ENCODE measurements at places on chromosomes 4 and X.

DNA sequence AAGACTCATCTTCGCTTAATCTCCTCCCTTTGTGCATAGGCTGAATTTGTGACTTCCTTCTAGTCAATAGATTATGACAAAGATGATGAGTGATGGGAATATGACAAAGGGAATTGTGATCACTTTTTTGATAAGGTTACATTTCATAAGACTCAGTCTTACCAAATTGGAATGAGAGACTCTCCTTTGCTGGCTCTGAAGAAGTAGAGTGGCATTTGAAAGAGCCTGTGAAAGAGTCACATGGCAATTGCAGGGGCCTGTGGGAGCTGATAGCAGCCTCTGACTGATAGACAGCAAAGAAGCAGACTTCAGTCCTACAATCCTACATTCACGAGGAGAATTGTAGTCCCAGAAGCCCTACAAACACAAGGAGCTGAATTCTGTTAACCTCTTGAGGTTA lies 44.9 kb upstream of the ADAMTS3 start:
- no peak for DNase-seq

- DNase-seq = no peak
Measured at GRCh38 chr4:94574616-94575015, 122.9 kb downstream of the PDLIM5 start.

- no peak for DNase-seq
Measured at GRCh38 chrX:71181558-71181909, 36.9 kb downstream of the NLGN3 start.

- DNase-seq = no peak
Measured at GRCh38 chrX:8125566-8125965, 45.5 kb downstream of the VCX2 start.

GRCh38 chr4:159545556-159545955 lies 442.7 kb downstream of the RAPGEF2 start:
- DNase-seq = no peak

DNA sequence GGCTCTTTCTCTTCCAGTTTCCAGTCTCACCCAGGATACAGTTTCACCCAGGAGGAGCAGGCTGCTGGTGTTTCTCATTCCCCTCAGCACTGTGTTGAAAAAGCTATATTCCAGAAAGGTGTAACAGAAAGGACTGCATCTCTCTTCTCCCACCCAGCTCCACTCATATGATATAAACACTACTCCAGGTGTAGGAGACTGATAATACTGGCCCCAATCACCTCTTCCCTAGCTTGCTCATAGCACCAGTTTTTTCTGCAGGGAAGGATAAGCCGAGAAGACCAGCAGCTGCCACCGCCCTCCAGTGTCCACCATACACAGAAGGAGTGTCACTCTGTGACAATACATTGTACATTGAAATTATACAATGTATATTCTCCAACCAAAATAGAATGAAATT lies 105.5 kb upstream of the STK26 start:
- no peak for DNase-seq

DNA sequence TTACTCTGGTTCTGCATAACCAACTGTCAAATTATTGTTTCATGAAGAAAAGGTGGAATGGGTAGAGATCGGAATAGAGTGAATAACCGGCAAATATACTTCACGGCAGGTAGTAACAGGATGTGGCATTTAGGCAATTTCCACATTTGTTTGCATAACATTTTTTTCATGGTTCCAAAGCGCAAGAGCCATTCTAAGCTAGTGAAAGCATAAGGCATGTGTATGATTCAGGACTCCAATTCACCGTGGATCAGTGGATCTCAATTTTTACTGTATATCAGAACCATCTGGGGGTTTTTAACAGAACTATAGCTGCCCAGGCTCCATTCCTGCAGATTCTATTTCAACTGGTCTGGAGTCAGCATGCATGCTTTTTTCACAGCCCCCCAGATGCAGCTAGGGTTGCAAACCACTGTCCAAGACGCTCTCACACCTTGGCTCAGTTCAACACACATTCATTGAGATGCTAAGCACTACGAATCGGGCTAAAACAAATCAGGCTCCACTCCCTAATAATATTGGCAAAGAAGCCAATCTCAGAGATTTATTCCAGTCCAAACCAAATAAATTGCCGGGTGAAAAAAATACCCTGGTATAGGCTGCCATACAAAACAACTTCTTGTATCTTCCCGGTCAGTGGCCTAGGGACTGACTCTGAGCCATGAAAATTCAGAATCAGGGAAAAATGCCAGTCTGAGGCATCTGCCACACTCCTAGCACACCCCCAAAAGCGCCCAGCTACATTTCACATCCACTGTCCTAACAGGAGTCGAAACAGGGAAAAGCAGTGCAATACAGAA lies 30.0 kb downstream of the AFAP1 start:
- DNase-seq = no peak

- DNase-seq = no peak
Measured at GRCh38 chr4:186805020-186805820, 81.6 kb upstream of the FAT1 start.

DNA sequence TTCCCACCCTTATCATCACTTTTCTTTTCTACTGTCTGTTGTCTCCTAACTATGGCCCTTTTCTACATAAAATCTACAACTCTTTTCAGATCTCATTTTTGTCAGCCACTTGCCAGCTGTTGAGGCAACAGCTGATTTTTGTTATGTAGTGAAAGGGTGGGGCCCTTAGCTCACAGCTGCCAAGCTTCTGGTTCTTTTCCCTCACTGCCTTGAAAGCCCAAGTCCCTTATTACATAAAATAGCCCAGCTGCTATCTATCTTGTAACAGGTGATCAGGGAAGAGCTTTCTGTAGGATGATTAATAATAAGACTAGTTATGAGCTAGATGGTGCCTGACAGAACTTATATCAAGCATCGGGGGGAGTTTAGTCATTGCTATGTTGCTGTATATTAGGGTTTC lies 45.9 kb downstream of the ADGRL3 start:
- DNase-seq = no peak

DNA sequence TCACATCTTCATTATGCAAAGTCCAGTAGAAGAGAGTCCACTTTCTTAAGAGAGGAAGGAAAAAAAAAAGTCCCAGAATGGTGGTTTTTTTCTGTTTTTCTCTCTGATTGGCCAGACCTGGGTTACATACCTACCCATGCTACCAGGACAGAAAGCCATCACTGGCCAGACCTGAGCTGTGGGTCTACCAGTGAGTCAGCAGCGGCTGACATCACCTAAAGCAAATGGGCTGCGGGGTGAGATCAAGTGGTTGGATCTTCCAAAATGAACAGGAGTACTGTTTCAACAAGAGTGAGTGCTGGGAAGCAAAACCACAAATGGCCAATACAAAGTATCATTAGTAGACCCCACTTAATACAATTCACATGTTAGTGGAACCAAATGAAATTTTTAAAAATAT lies 1.6 kb upstream of the NDST3 start:
- DNase-seq = no peak

DNA sequence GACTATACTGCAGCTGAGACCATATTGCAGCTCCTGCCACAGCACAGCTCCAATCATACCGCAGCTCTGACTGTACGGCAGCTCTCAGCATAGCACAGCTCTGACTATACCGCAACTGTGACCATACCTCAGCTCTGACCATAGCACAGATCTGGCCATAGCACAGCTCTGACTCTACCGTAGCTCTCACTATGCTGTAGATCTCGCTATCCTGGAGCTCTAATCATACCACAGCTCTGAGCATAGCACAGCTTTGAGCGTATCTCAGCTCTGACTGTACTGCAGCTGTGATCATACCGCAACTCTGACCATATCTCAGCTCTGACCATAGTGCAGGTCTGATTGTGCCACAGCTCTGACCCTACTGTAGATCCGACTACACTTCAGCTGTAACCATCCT lies 139.2 kb downstream of the ASMT start:
- DNase-seq = no peak

DNA sequence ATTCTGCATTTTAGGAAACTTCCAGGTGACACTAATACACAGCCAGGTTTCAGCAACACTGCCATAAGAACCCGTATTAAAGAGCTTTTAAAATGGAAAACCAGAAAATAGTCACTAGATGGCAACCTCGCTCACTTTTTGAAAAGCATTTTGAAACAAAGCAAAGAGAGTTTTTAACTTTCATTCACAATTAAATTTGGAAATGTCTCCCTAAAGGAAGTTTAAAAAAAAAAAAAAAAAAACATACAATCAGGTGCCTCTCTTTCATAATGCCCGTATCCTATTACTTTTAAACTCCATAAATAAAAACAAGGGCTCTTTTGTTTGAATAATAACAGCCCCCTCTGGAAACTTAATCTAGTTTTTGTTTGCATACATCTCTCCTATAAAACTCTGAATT lies 20.3 kb downstream of the MEPE start:
- DNase-seq = no peak

GRCh38 chrX:149567621-149568417 lies 18.1 kb upstream of the HSFX3 start:
- DNase-seq = no peak

- DNase-seq = no peak
Measured at GRCh38 chr4:24607334-24607733, 23.0 kb upstream of the DHX15 start.

GRCh38 chrX:21503593-21503992 lies 129.4 kb downstream of the CNKSR2 start:
- DNase-seq = no peak

DNA sequence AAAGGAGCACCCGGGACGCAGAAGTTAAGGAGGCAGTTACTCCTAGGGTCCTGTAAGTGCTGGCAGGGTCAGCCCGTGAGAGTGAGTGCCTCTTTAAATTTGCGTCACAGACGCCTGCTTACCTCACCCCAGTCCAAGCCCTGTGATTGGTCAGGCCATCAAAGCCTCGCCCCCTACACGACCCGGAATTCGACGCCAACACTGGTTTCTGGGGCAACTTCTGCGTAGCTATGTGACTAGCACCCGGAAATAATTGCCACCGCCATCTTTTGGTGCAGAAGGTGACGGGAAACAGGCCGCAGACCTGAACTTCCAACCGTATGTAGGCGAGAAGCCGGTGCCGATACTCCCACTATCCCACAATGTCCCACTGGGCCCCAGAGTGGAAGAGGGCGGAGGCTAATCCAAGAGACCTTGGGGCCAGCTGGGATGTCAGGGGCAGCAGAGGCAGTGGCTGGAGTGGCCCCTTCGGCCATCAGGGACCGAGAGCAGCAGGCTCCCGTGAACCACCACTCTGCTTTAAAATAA lies at the start of gene DDX53:
TSS of gene DDX53 (plus strand) at position 265 of the 528 bp plus-strand sequence. CDS start at position 363, 98 bp downstream.
- DNase-seq = no peak

- no peak for DNase-seq
Measured at GRCh38 chrX:121649417-121649816, 602.0 kb downstream of the GLUD2 start.

DNA sequence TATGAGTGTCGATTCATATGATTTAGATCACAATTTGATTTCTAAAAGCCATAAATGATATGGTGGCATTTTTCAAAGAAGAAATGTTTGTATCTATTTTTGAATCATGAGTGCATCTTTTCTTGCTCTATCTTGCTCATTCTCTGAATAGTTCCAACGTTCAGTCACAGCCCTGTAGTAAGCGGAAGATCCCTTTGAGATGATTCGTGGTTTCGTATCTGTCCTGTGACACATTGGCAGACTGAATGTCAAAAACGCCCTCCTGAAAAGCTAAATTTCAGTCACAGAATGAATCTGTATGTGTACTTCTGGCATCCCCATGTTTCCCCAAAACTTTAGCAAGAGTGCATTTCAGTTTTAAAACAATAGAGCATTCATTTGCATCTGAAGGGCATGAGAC lies 1066.9 kb upstream of the TENM3 start:
- DNase-seq = no peak

DNA sequence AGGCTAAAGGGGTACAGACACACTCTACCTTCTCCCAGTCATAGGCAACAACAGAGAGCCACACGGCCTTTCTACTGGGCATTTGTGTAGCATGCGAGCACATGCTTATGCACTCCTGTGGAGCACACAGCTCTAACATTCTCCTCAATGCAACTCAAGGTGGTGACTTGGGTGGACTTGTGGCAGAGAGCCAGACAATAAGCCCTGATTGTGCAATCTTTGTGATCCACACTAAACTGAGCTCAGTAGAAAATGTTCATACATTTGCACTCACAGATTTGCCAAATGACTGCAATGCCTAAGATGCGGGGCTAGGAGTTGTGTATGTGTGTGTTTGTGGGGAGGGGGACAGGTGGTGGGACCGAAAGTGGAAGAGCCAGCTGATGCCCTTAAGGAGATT lies 31.4 kb upstream of the SETD7 start:
- DNase-seq = no peak

GRCh38 chr4:152686452-152687013 lies 6.7 kb upstream of the TMEM154 start:
- no peak for DNase-seq

DNA sequence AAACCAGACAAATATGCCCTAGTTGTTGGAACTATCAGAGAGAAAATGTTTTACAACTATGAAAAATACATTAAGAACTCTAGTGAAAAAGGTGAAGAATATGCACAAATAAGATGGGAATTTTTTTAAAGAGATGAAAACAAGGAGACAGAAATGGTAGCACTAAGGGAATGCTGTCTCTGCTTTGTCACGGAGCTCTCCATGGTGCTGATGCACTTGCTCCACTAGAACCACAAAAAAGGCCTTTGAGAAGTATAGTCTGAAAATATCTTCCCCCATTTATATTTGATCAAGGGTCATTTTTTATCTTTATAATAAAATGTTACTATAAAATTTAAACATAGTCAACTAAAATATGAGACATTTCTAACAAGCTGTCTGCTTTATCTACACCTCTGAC lies 1655.5 kb upstream of the AGA start:
- DNase-seq = no peak

GRCh38 chr4:139603576-139604410 lies 47.8 kb upstream of the SETD7 start:
- peak; percentile 27 for DNase-seq

DNA sequence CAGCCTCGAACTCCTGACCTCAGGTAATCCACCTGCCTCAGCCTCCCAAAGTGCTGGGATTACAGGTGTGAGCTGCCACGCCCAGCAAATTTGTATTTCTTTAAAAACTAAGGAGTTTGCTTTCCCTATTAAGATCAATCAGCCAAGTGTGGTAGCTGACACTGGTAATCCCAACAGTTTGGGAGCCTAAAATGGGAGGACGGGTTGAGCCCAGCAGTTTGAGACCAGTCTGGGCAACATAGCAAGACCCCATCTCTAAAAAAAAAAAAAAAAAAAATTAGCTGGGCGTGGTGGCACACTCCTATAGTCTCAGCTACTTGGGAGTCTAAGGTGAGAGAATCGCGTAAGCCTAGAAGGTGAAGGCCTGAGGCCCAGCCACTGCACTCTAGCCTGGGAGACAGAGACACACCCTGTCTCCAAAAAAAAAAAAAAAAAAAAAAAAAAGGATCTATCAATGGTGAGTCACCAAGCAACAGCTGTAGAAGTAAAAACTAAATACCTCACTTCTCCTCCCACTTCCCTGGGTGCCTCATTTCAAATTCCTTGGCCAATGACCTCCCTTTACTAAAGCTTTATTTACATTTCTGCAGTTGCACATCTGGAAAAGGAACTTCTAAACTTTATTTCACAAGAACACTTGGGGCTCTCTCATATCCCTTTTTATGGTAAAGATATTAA lies 54.5 kb downstream of the LDB2 start:
- DNase-seq = no peak

GRCh38 chrX:124736553-124737270 lies 390.3 kb downstream of the SH2D1A start:
- peak; percentile 18 for DNase-seq

GRCh38 chr4:160423879-160424451 lies 1321.1 kb downstream of the RAPGEF2 start:
- DNase-seq = no peak

- DNase-seq = no peak
Measured at GRCh38 chr4:85725721-85726170, 250.8 kb downstream of the ARHGAP24 start.

All from stimulated activated CD4-positive, alpha-beta T cell treated with anti-CD3 and anti-CD28 coated beads, Interleukin-2, amount 100 ng/mL, for 48 hours (primary cell).